ENCODE measurements at places on chromosomes 11 and 22. TPM values are rescaled to one million over a fixed set of nuclear protein-coding genes. Genes with fewer than 3 reads are reported as not detected.

OR8D1 gene
- total RNA-seq, result not detected

KCNA4 gene
- total RNA-seq, result not detected

PGA4 gene
- total RNA-seq, result not detected

SHANK2 gene
- total RNA-seq, result 26.1 TPM

LRP4 gene
- total RNA-seq, result 51.1 TPM

MRGPRF gene
- total RNA-seq, result 5.0 TPM
